ENCODE measurements at places on chromosomes 13 and 19. TPM values are rescaled to one million over a fixed set of nuclear protein-coding genes. Genes with fewer than 3 reads are reported as not detected.
A peak's percentile ranks its signal among the peaks of the same experiment; 100 is the strongest.

DNA sequence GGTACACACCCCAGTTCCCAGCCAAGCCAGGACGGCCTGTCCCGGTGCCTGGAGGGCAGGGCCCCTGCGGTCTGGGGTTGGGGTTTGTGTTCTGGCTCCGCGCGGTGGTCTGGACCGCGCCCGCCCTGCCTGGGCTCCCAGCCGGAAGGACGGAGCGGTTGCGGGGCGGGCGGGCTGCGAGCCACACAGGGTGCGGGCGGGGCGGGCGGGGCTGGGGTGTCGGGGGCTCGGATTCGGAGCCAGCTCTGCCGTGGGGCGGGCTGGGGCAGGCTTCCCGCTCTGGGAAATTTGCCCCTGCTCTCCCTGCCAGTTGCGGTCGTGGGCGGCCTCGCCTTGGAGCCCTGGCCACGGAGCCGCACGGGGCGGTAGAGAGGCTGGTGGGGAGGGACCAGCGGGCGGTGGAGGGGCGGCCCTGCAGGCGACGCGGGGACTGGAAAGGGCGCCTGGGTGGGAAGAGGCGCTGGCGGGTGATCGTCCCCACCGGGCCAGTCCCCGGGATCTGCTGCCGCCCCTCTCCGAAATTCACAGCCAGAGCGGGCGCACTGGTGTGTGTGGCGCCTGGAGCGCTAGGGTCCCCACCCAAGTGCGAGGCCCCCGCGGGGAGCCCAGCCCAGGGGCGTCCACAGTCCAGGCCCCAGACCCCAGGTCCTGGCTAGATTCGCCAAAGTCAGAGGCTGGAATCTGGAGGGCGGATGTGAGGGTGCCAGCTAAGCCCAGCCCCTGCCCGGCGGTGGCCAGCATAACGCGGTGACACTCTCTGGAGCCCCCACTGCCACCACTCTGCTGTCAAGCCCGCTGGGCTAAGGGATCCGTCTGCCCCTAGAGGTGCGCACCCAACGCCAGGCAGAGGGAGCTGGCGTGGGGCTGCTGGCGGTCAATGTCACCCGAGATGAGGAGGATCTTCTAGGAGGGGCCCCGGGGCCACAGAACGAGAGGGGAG is 11.0 kb upstream of the ZNF492 start:
- DNase-seq, result no peak

DNA sequence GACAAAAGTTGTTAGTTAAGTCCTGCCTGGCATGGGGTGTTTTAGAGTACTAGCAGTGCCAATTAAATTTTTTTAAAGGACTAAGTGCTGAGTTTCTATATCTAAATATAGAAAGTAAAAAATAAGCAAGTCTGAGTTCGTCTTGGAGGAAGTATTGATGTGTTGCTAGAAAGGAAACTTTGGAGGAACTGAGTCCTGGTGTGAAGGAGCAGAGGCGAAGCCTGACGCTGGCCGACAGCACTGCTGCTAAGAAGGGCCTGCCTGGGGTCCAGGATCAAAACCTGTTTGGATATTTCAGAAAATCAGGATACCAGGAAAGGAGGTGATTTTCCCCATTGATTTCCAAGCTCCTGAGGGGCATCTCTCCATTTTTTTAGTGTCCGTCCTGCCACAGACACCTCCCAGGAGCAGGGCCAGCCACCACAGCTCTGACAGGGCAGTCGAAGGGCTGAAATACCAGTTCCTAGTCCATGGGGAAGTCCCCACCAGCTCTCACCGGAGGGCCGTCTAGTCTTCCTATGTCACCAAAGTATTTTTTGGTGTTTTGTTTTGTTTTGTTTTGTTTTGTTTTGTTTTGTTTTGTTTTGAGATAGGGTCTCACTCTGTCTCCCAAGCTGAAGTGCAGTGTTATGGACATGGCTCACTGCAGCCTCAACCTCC is 38.2 kb upstream of the NPAS1 start:
- no peak for DNase-seq

DNA sequence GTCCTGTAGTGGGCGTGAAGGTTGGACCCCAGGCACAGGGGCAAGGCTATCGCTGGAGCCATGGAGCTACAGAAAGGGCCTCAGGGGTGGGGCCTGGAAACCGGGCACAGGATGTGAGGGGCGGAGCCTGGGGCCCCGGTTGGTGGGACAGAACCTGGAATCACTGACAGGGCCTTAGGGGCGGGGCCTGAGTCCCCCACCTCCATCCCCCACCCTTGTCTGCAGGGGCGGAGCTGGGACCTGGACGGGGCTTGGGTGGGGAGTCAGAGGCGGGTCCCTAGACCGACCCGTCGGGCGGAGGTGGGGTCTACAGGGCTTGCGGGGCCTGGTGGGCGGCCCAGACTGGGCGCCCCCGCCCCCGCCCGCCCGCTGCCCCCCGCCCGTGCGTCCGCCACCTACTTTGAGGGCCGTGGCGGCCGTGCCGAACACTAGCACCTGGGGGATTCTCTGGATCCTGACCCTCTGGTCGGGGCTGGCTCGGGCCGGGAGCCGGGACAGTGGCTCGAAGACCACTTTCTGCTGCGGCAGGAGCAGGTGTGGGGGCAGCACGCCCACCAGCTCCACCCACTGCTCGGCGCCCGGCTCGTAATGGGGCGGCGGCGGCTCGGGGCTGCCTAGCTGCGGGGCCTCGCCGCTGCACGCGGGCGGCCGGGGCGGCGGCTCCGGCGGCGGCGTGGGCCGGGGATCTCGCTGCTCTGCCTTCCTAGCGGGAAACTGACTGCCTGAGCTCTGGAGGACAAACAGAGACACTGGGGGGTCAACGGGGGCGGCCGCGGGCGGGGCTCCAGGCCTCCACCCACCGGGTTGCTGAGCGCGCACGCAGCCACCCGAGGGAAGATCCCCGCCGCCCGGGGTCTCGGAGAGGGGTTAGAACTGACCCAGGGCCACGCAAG is 26.3 kb downstream of the DCAF15 start:
- peak; percentile 88 for DNase-seq

- no peak for DNase-seq
Measured at GRCh38 chr13:81577601-81578195, 1236.8 kb upstream of the SPRY2 start.

CYP4F2 gene
- not detected for total RNA-seq

ZNF846 gene
- 6.9 TPM for total RNA-seq

SBNO2 gene
- total RNA-seq, result 16.9 TPM

VSTM1 gene
- total RNA-seq, result not detected
